ENCODE measurements at places on chromosomes 11 and 22.

GRCh38 chr11:114159320-114159719 lies 99.8 kb downstream of the ZBTB16 start:
- DNase-seq = no peak

DNA sequence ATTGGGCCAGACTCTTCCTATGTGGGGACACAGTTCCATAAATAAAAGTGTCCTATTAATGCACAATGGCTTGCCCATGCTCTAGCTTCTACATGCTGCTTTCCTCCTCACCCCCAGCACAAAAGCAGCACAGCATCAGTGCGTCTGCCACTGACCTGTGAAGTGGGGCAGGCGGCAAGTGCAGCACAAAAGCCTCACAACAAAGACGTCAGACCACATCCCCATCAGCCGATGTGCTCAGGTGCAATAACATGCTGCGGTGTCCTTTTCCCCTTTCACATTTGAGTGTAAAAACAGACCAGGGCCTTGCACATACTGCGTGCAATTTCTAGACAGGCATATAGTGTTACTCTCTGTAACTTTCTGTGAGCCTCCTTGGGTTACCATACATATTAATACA lies 12.8 kb downstream of the DKK3 start:
- no peak for DNase-seq

GRCh38 chr22:45235101-45235777 lies 5.5 kb downstream of the KIAA0930 start:
- DNase-seq = peak; percentile 83

GRCh38 chr11:84866922-84867321 lies 760.2 kb downstream of the DLG2 start:
- no peak for DNase-seq

- DNase-seq = no peak
Measured at GRCh38 chr22:33832558-33833151, 87.6 kb downstream of the LARGE1 start.

DNA sequence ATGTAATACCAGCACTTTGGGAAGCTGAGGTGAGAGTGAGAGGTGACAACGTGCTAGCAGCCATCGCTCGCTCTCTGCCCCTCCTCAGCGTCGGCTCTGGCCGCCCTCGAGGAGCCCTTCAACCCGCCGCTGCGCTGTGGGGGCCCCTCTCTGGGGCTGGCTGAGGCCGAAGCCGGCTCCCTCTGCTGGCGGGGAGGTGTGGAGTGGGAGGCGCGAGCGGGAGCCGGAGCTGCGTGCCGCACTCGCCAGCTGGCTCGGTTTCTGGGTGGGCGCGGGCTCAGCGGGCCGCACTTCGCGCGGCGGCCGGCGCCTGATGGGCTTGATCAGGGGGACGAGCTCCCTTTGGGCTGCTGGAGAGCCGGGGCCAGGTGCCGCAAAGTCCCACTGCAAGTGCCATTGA lies 98.9 kb upstream of the UBASH3B start:
- peak; percentile 1 for DNase-seq

DNA sequence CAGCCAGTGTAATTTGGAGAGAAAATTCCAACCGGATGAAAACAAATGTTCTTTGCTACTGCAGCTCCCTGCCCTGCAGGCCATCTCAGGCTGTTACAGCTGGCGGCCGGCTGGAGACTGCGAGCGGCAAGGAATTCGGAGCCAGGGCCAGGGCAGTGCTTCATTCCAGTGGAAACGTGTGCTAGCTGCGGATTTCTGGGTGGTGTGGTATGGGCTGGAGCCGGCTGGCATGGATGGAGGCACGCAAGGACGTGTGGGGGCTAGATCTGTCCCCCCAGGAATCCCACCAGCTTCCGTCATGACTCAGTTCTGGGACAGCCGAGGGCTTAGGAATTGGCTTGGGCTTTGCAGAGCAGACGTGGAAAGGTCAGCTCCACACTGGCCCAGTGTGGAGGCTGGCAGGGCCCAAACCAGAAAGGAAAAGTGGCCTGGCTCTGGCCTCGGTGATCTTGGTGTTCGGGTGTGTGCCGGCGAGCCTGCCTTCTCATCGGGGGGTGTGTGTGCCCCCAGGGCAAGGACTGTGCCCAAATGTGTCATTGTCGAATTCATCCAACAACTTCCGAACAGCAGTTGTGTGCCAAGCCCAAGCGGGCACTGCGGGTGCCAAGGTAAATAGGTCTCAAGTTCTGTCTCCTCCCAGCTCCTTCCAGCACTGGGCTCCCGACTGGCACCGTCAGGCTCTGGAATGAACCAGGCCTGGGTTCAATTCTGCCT lies 48.1 kb upstream of the SHISAL1 start:
- no peak for DNase-seq

DNA sequence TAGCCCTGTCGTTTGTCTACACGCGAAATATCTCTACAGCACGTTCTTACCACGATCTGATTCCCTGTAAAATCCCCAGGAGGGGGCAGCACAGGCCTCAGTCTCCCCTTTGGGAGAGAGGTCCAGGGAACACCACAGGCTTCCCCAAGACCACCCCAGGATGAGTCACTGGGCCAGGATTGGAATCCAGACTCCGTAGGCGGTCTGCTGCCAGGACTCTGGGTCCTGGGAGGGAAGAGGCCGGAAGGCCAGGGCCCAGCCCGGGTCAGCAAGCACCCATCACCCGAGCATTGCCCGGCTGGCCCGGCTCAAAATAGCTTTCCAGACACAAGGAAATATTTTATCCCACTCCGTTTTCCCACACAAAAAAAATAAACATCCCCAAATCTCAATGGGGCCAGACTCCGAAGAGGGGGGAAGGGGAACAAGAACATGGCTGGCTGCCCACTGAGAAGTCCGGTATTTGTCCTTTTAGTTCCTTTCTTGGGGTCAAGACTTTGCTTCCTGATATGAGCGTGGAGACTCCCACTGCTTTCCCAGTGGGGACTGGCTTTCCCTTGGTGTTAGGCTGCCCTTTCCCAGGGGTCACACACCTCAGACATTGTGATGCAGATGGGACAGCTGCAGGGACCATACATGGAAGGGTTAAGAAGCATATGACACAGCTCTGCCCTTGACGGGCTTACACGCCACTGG lies 91.3 kb downstream of the LRRC32 start:
- no peak for DNase-seq

- DNase-seq = no peak
Measured at GRCh38 chr11:45145083-45145378, 1.4 kb upstream of the PRDM11 start.

DNA sequence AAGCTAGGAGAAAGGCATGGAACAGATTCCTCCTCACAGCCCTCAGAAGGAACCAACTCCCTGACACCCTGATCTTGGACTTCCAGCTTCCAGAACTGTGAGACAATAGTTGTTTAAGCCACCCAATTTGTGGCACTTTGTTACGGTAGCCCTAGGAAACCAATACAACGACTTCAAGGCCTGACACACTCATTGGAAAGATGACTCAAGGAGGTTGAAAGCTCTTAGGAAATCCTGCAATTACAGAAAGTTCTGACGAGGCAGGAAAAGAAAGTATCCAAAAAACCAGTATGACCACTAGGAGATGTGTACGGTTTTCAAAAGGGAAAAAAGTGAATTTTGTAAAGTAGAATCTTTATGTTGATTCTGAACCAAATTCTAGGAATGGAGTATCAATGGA lies 161.4 kb downstream of the SWAP70 start:
- no peak for DNase-seq

GRCh38 chr22:50731811-50732624 lies 6.0 kb upstream of the ACR start:
- peak; percentile 36 for DNase-seq

DNA sequence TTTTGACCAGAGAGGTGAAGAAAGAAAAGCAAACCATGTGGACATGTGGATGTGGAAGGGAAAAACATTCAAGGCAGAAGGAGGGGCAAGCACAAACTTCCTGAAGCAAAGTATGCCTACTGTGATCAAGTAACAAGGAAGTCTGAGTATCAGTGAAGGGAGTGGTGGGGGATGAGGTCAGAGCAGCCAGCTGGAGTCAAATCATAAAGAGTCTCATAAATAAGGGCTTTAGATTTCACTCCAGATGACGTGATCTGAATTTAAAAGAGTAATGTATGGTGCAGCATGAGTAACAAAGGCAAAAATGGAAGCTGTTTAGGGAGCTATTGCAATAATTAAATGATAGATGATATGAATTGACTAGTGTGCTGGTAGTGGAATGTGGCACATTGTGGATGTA lies 665.4 kb upstream of the CCDC90B start:
- no peak for DNase-seq

- DNase-seq = no peak
Measured at GRCh38 chr11:13315517-13316432, 38.2 kb downstream of the BMAL1 start.

- DNase-seq = peak; percentile 24
Measured at GRCh38 chr11:46560300-46560991, 33.4 kb downstream of the AMBRA1 start.

- DNase-seq = no peak
Measured at GRCh38 chr11:76491644-76492043, 46.8 kb downstream of the EMSY start.

GRCh38 chr11:12704049-12704448 lies 29.8 kb downstream of the TEAD1 start:
- no peak for DNase-seq

- DNase-seq = no peak
Measured at GRCh38 chr11:8111636-8112035, 30.6 kb downstream of the TUB start.

- DNase-seq = no peak
Measured at GRCh38 chr11:210122-210802, 2.8 kb downstream of the RIC8A start.

DNA sequence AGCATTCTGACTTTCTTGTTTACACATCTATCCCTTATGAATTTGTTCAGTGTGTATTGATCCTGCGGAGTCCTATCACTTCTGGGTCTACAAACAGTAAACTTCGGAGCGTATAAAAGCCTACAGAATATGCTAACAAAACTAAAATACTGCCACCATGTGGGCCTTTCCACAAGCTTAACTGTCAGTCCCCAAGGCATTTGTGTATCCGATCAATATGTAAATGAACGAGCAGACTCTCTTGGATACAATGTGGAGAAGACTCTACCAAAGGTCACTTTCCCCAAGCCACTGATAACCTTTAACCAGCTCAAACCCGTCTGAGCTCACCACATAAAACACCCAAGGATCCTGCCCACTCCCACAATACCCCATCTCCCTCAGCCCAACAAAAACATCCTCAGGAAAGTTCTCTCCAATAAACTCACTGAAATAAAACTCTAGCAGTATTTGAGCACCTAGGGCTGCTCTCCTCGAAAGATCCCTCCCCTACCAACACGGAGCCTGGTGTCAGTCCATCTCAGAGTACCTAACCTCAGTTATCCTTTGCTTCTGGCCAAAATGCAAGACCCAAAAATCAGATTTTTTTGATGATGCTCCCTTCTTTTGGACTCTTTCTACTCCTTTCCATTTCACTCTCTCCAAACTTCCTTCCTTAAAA lies 17.8 kb downstream of the ADA2 start:
- no peak for DNase-seq

GRCh38 chr22:47294222-47294532 lies 531.7 kb downstream of the TBC1D22A start:
- DNase-seq = no peak

DNA sequence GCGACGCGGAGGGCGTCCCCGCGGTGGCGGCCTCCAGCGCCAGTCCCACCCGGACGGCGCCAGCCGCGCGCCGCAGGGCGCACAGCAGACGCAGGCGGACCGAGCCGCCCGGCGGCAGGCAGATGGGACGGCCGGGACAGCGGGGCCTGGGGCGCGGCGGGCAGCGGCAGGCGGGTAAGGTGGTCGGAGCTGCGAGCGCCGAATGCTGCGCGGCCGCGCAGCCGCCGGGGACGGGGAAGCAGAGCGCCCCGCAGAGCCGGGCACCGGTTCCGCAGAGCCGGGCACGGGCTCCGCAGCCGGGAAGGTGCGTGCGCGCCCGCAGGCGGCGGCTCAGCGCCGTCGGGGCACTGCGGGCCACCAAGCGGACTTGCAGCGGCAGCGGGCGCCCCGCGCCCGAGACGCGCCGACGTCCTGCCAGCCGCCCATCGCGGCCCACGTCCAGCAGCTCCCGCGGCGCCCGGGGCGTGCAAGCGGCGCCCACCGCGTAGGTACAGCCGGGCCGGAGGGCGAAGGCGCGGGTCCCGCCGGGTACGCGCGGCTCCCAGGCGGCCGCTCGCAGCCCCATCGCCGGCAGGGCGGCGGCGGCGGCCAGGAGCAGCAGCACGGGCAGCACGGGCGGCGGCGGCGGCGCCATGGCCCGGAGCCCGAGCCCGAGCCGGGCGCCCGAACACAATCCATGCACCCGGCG lies 739 bp downstream of the CELSR1 start:
- DNase-seq = no peak

- no peak for DNase-seq
Measured at GRCh38 chr11:122307476-122308035, 191.5 kb upstream of the BLID start.

- no peak for DNase-seq
Measured at GRCh38 chr22:48691431-48691851, 1136.2 kb downstream of the BRD1 start.

- no peak for DNase-seq
Measured at GRCh38 chr11:45321669-45322068, 35.5 kb upstream of the SYT13 start.

GRCh38 chr22:31223786-31224191 lies 11.7 kb downstream of the LIMK2 start:
- no peak for DNase-seq

GRCh38 chr11:128868841-128869671 lies 2.0 kb upstream of the KCNJ1 start:
- DNase-seq = no peak

GRCh38 chr11:134070342-134070845 lies 1.5 kb downstream of the JAM3 start:
- DNase-seq = no peak
